ENCODE measurements at places on chromosomes 5 and 9.
A peak's percentile ranks its signal among the peaks of the same experiment; 100 is the strongest.

DNA sequence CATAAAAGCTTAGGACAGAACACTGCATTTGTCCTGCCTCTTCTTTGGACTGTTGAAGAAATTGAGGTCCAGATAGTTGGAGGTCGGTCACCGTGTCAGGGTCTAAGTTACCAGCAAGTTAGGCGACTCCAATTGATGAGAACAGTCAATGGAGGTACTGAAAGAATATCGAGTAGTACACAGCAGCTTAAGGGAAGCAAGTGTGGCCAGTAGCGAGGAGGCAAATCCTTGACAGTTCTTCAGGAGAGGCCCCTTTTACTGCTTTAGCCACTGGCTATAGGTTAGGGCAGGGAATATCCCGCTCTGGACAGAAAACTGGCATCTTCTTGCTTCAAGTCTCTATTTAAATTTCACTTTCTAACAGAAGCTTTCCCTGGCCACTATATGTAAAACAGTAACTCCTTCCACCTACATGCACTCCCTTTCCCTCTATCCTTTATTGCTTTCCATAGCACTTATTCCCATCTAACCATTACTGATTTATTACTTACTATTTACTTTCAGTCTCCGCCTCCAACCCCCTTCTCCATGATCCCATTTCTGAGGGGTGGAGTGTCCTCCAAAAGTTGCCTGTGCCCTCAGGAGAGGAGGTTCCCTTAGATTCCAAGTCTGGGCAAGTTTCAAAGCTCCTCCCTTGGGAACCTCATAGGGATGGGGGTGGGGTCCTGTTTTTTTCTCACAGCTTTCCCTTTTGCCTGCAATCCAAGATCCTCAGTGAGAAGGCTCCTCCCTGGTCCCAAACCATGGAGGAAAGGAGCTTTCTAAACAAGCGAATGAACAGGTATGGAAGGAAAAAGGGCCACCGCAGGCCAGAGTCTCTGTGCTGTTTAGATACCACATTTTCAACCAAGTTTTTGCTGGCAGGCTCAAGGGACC is 4.1 kb upstream of the PRDM6 start:
- DNase-seq = no peak
- H3K36me3 ChIP-seq = no peaks in the 10 kb centered on the region
- no peak overlapping the region for H3K4me3 ChIP-seq
- no peaks in the 10 kb centered on the region for H3K4me1 ChIP-seq
- H3K27me3 ChIP-seq = peaks cover 23% of the 10 kb centered on the region

DNA sequence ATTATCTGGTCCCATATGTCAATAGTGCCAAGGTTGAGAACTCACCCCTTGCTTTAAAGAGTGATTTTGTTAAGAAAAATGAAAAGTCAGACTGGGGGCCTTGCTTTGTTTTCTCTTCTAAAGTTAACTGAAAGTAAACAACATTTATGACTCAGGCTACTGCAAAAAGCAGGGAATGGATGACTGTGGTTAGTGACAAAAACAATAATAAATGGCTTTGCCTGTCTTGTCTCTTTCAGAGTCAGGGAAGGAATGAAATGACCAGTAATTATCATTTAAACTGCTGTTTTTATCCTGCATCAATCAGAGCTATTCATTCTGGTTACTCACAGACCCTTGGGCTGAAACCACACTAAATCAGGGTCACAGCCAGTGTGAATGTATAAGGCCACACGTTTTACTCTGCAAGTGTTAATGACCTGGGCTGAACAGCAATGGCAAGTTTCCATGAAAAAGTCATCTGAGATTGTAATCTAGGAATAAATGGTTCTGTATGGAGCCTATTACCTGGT is 112.2 kb downstream of the ZNF608 start:
- H3K36me3 ChIP-seq = no peaks in the 10 kb centered on the region
- DNase-seq = no peak
- no peak overlapping the region for H3K4me3 ChIP-seq
- no peaks in the 10 kb centered on the region for H3K4me1 ChIP-seq

DNA sequence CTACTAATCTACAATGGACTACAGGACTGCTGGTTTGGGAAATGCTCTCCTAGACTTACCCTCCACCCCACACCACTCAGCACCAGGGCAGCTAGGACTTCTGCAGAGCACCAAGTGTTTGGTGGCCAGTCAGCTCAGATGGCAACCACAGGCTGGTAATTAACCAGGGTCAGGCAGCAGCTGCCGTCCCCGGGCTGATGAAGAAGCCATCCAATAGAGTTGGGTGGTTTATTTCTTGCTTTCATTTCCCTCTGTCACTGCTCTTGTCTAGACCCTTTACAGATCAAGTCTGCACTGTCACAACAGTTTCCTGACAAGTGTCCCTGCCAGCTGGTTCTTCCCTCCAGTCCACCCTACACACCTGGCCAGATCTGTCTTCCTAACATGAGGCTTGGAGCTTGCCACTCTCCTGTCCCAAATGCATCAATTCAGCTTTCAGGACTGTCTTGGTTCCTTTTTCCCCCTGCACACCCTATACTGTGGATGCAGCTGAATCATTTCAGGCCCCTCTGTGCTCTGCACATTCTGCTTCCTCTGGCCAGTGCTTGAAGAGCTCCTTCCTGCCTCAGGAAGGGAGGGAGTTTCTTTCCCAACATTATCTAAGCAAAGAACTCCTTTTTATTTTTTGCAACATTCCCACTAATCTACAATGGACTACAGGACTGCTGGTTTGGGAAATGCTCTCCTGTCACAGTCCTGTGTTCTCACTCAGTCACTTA is 30.2 kb upstream of the HSPA9 start:
- DNase-seq = no peak
- H3K27me3 ChIP-seq = peaks cover 3% of the 10 kb centered on the region
- H3K27ac ChIP-seq = no peak overlapping the region
- no peaks in the 10 kb centered on the region for H3K36me3 ChIP-seq
- H3K4me3 ChIP-seq = no peak overlapping the region

- no peak overlapping the region for H3K4me3 ChIP-seq
- H3K4me1 ChIP-seq = no peaks in the 10 kb centered on the region
- no peaks in the 10 kb centered on the region for H3K36me3 ChIP-seq
Observed at GRCh38 chr5:25027526-25027925, 382.7 kb upstream of the CDH10 start.

GRCh38 chr5:127758766-127759283 is 55.6 kb downstream of the CCDC192 start:
- H3K27ac ChIP-seq = no peak overlapping the region
- no peaks in the 10 kb centered on the region for H3K36me3 ChIP-seq
- H3K27me3 ChIP-seq = no peaks in the 10 kb centered on the region
- H3K4me3 ChIP-seq = no peak overlapping the region
- DNase-seq = no peak

- H3K4me1 ChIP-seq = no peaks in the 10 kb centered on the region
- H3K36me3 ChIP-seq = no peaks in the 10 kb centered on the region
- no peak for DNase-seq
- no peak overlapping the region for H3K4me3 ChIP-seq
- H3K27me3 ChIP-seq = no peaks in the 10 kb centered on the region
- H3K27ac ChIP-seq = no peak overlapping the region
Observed at GRCh38 chr9:74804018-74804385, 83.7 kb downstream of the TRPM6 start.

GRCh38 chr5:168883991-168884390 is 304.8 kb upstream of the PANK3 start:
- no peaks in the 10 kb centered on the region for H3K27me3 ChIP-seq
- no peak overlapping the region for H3K27ac ChIP-seq
- H3K4me1 ChIP-seq = no peaks in the 10 kb centered on the region
- no peak overlapping the region for H3K4me3 ChIP-seq
- H3K36me3 ChIP-seq = no peaks in the 10 kb centered on the region
- no peak for DNase-seq

DNA sequence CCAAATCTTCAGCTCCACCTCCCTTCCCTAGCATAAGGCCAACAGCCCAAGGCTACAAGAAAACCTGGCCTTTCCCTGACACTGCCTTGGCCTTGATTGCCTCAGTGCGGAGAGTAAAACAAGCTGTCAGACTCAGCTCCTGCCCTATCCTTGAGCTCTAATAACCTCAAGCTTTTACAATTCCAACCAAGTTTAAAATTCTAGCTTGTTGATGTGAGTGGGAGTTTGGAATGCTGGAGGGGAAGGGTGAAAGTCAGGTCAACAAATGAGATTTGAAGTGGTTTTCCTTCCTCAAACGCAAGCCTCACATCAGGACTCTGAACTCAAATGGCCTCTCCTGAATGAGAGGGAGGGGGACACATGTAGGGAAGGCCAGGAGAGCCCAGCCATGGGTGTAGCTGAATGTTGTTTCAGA is 197.0 kb upstream of the VLDLR start:
- no peaks in the 10 kb centered on the region for H3K36me3 ChIP-seq
- no peaks in the 10 kb centered on the region for H3K27me3 ChIP-seq

DNA sequence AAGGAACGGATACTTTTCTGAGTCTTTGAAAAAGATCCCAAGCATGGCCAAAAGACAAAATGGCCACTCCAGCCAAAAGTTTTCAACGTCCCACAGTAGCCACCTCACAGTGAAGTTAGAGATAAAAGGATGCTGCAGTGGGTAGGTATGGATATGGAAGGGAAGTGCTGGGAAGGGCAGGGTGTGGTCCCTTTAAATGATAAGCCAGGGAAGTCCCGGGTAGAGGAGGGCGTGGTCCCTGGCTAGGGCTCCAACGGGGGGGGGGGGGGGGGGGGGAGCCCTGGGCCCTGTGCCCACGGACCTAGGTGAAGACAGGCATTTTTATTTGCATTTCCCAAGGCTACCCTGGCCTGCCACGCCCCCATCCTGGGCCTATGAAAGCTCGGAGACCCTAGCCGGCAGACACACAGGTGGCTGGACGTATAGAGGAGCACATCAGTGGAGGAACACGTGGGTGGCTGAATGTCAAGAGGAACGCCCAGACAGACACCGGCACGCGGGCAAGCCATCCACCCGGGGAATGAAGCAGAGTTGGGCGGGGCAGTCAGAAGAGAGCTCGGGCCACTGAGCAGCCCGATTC is 306.7 kb downstream of the NFIB start:
- DNase-seq = no peak
- no peak overlapping the region for H3K27ac ChIP-seq
- no peaks in the 10 kb centered on the region for H3K36me3 ChIP-seq
- H3K4me3 ChIP-seq = no peak overlapping the region
- H3K4me1 ChIP-seq = no peaks in the 10 kb centered on the region
- no peaks in the 10 kb centered on the region for H3K27me3 ChIP-seq

DNA sequence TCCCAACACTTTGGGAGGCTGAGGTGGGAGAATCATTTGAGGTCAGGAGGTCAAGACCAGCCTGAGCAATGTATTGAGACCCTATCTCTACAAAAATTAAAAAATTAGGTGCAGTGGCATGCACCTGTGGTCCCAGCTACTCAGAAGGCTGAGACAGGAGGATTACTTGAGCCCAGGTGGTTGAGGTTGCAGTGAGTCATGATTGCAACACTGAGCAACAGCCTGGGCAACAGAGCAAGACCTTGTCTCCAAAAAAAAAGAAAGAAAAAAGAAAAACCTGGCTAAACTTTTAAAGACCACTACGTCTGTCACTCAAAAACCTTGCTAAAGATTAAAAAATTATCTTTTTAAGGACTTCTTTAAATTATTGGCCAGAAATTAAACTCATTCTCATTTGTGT is 59.8 kb upstream of the ABCA1 start:
- no peaks in the 10 kb centered on the region for H3K36me3 ChIP-seq
- no peak overlapping the region for H3K27ac ChIP-seq
- H3K4me3 ChIP-seq = no peak overlapping the region
- no peak for DNase-seq

GRCh38 chr9:123364241-123364824 is 8.3 kb downstream of the CRB2 start:
- no peak overlapping the region for H3K4me3 ChIP-seq
- no peak for DNase-seq
- H3K27ac ChIP-seq = no peak overlapping the region
- H3K4me1 ChIP-seq = no peaks in the 10 kb centered on the region

- H3K27ac ChIP-seq = no peak overlapping the region
- no peak for DNase-seq
- H3K27me3 ChIP-seq = no peaks in the 10 kb centered on the region
- no peaks in the 10 kb centered on the region for H3K36me3 ChIP-seq
- H3K4me1 ChIP-seq = peaks cover 9% of the 10 kb centered on the region
Observed at GRCh38 chr5:68409259-68409658, 193.7 kb downstream of the PIK3R1 start.

GRCh38 chr9:99602854-99603253 is 218.8 kb upstream of the NR4A3 start:
- no peak overlapping the region for H3K27ac ChIP-seq
- H3K4me3 ChIP-seq = no peak overlapping the region
- H3K36me3 ChIP-seq = no peaks in the 10 kb centered on the region
- H3K4me1 ChIP-seq = no peaks in the 10 kb centered on the region
- no peaks in the 10 kb centered on the region for H3K27me3 ChIP-seq

GRCh38 chr5:4295663-4296339 is 700.2 kb downstream of the IRX1 start:
- no peaks in the 10 kb centered on the region for H3K27me3 ChIP-seq
- no peak overlapping the region for H3K4me3 ChIP-seq
- no peaks in the 10 kb centered on the region for H3K36me3 ChIP-seq
- no peak overlapping the region for H3K27ac ChIP-seq
- DNase-seq = no peak

- DNase-seq = no peak
- no peaks in the 10 kb centered on the region for H3K36me3 ChIP-seq
- no peaks in the 10 kb centered on the region for H3K4me1 ChIP-seq
- H3K27me3 ChIP-seq = no peaks in the 10 kb centered on the region
Observed at GRCh38 chr9:134738869-134739659, 97.5 kb downstream of the COL5A1 start.

GRCh38 chr5:156395306-156395675 is 68.3 kb downstream of the SGCD start:
- H3K27ac ChIP-seq = no peak overlapping the region
- H3K4me3 ChIP-seq = no peak overlapping the region
- H3K4me1 ChIP-seq = no peaks in the 10 kb centered on the region
- no peak for DNase-seq
- no peaks in the 10 kb centered on the region for H3K36me3 ChIP-seq

DNA sequence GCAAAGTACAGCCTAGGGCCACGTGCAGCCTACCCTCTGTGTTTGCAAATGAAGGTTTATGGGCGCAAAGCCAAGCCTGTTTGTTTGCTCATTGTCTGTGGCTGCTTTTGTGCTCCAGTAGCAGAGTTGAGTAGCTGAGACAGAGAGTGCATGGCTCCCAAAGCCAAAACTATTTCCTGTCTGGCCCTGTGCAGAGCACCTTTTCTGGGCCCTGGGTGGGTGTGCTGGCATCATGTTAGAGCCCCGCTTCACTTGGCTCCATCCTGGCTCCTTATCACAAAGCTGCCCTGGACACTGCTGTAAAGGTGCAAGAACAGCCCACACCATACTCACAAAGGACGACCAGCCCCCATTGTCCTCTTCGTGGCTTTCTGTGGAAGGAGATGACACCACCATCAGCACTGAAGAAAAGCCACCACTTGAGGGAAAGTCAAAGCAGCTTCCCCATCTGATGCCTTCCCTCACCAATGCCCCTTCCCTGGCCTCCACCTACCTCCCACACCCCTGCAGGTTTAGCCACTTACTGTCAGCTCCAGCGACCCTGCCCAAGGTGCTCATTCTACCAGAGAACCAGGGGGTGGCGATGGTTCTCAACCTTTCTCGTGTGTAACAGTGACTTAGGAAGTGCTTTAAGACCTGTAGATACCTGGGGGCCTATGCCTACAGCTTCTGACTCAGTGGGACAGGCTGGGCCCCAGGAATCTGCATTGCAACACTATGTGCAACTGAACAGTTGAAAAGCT is 23.4 kb downstream of the LCP2 start:
- peaks cover 60% of the 10 kb centered on the region for H3K36me3 ChIP-seq
- no peaks in the 10 kb centered on the region for H3K27me3 ChIP-seq
- H3K4me3 ChIP-seq = no peak overlapping the region
- H3K27ac ChIP-seq = peak overlapping the region; percentile 97
- DNase-seq = no peak

GRCh38 chr9:79357616-79358015 is 214.1 kb upstream of the TLE4 start:
- H3K36me3 ChIP-seq = no peaks in the 10 kb centered on the region
- H3K27me3 ChIP-seq = no peaks in the 10 kb centered on the region
- H3K4me3 ChIP-seq = no peak overlapping the region
- DNase-seq = no peak
